Hematopoietic multipotent progenitor cell treated with erythropoietin and hydrocortisone succinate and interleukin-3 and kit ligand, for 17 days (in vitro differentiated cells): ENCODE measurements at places on chromosomes 2 and 18.

GRCh38 chr18:48953104-48953706 lies 2.4 kb upstream of the SMAD7 start:
- no peak for DNase-seq

DNA sequence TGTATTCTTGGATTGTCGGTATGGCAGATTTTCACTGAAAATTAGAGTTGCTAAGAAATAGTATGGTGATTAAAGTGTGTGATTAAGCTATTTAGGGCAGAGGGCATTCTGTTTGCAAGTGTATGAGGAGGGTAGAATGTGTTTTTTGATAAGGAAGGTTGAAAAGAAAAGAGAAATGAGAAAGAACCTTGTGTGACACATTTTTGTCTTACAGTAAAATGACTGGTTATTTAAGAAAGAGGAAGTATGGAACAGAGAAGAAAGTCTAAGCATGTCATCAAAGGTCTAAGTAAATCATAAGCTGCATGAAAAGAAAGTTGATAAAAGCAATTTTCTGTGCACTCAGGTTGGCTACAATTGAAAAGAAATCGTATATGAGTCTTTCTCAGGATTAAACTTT lies 5.2 kb upstream of the RSAD2 start:
- no peak for DNase-seq

DNA sequence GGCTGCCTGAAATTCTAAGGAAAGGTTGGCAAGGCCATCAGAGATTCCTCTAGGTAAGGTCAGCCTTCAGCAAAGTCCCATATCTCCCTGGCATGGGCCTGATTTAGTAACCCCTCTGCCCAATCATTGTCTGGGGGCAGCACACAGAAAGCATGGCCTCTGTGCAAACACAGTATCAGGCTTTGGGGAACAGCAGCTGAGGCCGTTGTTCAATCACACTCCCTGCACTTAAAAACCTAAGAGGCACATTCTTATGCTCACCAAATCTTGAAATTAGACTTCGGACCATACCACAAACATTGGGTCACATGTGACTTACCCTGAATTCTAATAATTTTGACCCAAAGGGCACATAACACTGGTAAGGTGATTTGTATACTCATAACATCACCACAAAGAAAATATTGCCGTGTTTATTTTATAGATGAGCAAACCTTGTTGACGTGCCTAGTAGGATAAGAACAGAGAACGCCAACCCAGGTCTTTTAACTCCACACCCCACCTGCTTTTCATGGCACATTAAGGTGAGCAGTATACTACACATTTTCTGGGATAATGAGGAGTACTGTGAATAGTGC lies 212.7 kb downstream of the HNMT start:
- no peak for DNase-seq

- DNase-seq: no peak
Observed at GRCh38 chr2:445896-446295, 158.0 kb upstream of the ALKAL2 start.

GRCh38 chr2:199710551-199710950 lies 140.4 kb downstream of the FTCDNL1 start:
- no peak for DNase-seq

GRCh38 chr2:237210763-237211162 lies 125.1 kb downstream of the COPS8 start:
- DNase-seq: no peak

- DNase-seq: no peak
Observed at GRCh38 chr18:67068608-67069007, 447.9 kb downstream of the DSEL start.

- DNase-seq: no peak
Observed at GRCh38 chr2:165609672-165610071, 140.2 kb downstream of the CSRNP3 start.

DNA sequence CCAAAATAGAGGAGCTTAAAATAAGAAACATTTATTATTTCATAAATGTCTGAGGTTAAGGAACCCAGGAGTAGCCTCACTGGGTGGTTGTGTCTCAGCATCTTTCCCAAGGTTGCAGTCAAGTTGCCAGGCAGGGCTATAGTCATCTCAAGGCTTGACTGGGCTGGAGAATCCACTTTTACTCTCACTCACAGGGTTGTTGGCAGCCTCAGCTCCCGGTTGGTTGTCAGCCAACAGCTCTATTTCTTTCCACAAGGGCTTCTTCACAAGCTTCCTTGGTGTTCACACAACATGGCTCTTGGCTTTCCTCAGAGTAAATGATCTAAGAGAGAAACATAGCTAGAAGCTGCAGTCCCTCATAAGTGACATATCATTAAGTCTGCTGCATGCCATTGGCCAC lies 55.6 kb upstream of the TEX51 start:
- no peak for DNase-seq

DNA sequence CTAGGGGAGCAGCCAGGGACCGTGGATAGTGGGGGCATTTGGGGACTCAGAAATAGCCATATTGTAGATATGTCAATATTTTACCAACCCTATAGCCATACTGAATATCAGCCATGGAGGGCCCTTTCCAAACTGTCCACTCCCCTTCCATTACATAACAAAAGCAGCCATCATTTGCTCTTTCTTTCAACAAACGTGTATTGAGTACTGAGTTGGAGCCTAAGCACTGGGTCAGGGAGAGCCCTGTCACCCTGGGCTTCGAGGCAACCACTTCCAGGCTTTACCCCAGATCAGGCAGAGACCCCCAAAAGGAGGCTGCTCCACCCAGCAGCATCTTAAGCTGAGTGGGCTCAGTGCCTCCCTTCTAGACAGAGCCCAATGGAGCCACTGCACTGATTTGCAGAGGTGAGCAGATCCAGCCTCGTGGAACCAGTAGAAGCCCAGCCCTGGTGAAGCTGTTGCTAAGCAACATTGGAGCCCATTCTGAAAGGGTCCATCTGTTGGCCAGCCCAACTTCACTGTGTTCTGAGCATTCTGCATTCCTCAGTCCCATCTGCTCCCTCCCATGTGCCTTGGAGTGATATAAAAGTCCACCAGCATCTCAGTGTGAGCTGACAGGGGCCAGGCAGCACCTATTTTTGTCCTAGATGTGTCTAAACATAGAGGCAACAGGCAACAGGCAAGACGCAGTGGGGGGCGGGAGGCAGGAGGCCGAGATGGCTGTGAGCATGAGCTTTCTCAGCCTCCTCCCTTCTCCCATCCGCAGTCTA lies 112.1 kb downstream of the PLB1 start:
- DNase-seq: no peak

GRCh38 chr2:199309411-199309810 lies 148.3 kb downstream of the SATB2 start:
- DNase-seq: no peak

- DNase-seq: peak; percentile 75
Observed at GRCh38 chr2:190088917-190089316, 26.4 kb upstream of the MSTN start.

DNA sequence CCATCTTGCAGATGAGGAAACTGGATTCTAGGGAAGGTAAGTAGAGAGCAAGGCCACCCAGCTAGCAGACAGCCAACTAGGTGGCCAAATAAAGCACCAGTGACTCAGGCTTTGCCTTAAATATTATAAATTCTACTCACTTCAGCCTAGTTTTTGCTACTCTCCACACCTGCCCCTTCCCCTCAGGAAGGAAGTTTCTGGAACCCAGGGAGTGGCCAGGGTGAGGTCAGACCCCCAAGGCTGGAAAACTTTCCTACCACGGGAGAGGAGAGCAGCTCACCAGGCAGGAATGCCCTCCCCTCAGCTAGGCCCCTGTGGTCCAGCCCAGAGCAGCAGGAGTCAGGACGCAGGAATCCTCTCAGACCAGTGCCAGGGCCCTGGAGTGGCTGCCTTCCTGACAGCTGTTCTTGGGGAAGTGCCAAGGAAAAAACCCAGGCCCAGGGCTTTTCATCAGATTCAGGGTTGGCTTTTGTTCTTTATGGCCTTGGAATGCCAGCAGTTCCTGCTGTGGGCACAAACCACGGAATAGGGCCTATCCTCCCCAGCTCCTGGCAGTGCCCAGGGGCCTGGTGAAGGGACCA lies 5.1 kb upstream of the PAX8 start:
- no peak for DNase-seq

DNA sequence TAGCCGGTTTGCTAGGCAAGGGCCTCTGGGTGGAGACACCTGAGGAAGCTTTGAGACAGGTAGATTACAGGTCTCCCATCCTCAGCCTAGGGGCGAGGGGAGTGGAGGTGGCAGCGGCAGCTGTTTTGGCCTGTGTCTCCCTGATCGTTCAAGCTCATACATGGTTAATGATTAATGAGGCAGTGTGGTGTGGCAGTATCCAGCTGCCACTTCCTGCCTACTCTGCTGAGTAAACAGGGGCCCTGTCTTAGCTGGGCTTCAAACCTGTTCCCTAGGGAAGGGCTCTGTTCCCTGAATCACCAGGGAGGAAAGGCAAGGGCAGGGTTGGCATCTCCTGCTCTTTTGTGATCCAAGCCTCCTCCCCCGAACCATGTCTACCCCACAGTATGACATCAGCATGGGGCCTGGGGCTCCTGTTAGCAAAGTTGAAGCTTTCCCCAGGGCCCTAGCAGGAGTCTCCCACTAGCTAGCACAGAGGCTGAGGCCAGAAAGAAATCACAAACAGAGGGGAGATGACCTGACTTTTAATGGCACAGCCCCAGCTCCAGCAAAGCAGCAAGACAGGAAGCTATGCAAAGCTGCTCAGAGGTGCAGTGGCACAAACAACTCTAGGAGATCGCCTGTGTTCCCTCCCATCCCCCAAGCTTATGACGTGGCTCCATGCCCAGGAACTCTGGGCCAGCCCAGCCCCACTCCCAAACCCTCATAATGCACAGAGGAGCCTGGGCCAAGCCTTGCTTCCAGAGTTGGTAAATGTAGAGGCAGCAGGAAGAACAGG lies 3.7 kb upstream of the TUBA4B start:
- DNase-seq: peak; percentile 78

GRCh38 chr2:74777161-74777900 lies 56.6 kb upstream of the HK2 start:
- no peak for DNase-seq

DNA sequence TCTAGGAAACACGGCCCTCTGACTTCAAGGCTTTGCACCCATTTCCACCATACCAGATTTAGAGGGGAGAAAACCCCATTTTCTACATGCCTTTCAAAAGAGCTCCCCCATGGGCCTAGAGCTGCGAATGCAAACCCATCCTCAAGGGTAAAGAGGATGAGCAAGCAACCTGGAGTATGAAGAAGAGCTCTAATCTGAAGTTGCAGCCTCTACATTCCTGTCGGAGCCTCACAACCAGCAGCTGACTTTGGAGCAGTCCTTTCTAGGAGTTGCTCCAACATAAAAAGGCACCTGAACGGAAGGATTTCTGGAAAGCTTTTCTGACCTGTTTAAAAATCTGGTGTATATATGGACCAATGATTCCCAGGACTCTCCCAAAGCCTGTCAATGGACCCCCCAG lies 81.4 kb upstream of the POMC start:
- no peak for DNase-seq

DNA sequence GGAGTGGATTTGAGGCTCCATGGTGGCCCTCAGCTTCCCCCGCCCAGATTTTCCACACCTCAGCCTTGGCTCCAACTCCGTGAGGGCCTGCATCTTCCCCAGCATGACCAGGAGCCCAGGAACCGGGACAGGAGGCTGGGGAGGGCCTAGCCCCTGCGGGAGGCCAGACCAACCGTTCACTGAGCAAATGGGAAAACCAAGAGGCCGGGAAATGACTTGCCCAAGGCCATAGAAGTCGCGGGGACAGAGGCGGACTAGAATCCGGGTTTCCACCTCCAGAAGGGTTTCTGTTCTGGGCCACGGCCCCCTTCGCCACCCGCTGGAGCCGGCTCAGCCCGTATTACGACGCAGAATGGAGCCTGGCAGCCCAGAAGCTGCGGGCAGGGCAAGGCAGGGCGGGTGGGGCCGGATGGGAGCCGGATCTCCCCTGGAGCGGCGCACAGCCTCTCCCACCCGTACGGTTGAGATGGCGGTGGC lies 7.9 kb upstream of the CRYBA2 start:
- no peak for DNase-seq

- peak; percentile 98 for DNase-seq
Observed at GRCh38 chr2:33599175-33599942, at the start of gene FAM98A. Gene FAM98A, minus strand, starts transcription at chr2:33599299. Its CDS starts 78 bp downstream, at chr2:33599221.

DNA sequence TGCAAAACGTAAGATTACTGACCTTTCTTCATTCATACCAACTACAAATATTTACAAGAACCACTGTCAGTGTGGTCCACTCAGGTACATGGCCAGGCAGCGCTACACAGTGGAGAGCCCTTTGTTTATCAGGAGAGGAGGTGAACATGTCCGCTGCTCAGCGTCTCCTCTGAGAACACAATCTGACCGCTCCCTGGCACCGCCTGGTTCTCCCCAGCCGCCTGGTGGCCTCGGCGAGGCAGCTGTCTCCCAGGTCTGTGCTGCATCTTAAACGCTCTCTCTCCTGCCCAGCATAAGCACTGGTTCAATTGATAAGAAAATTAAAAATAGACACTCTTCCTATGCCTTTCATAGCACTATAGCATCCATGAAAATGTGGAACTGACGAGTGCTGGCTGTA lies 146.8 kb upstream of the PXDN start:
- no peak for DNase-seq

GRCh38 chr2:23293063-23293462 lies 91.9 kb upstream of the KLHL29 start:
- no peak for DNase-seq

GRCh38 chr2:36461039-36461681 lies 105.6 kb downstream of the CRIM1 start:
- DNase-seq: no peak

DNA sequence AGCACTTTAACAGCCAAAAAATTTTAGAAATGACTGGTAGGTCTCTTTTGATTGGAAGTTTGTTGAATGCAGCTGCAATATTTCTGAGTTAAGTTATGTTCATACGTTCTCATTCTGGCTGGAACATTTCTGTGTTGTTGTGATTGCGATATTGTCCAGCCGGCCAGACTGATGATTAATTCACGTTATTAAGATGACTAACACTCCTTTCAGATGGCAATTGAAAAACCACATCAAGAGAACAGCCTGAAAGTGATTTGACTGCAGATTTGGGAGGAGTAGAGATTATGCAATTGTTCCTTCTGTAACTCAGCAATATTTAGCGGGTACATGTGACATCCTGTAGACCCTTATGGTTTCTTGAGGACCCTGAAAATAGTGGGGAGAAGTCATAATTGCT lies 133.7 kb downstream of the FBXO15 start:
- no peak for DNase-seq

DNA sequence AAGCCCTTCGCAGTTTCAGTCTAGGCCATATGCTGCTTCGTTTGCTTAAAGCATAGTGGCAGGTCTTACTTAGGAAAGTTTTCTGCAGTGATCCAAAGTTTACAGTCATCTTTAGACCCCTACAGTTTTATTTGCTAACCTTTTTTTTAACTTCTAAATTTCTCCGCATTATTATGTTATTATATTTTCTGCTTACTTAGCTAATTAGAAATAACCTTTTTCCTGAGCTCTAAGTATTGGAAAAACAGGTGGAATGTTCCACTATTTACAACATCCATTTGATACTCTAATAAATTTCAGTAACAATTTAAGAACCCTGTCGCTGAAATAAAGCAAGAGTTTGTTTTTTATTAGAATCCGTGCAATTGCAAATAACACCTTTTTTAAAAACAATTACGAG lies 4.1 kb upstream of the RAD51AP2 start:
- no peak for DNase-seq
